NCI-H1417 (cell line): ENCODE measurements at places on chromosomes 12 and 14.

GRCh38 chr12:130491421-130492357 lies 154.0 kb downstream of the PIWIL1 start:
- DNase-seq = no peak

- no peak for DNase-seq
These were observed 28.6 kb downstream of the CDC42BPB start for GRCh38 chr14:103028772-103029171.

GRCh38 chr12:91127751-91128150 lies 16.5 kb upstream of the LUM start:
- DNase-seq = no peak

DNA sequence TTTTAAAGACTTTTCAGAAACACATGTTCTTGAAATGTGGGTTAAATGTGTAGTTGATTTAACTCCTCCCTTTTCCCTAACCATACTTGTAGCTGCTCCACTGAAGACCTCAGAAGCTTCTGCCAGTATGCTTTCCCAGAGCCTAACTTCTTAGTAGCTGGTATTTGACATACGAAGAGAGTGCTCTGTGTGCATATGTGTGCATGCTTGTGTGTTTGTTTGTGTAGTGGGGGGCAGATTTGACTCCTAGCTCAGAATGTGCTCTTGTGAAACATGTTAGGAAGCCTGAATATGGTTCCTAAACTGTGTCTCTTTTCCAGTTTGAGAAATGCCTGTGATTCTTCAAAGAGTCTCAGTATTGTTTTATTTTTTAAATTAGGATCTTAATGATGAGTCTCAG lies 420.4 kb downstream of the PCNX1 start:
- no peak for DNase-seq

GRCh38 chr12:70194076-70194475 lies 49.2 kb upstream of the CNOT2 start:
- no peak for DNase-seq

DNA sequence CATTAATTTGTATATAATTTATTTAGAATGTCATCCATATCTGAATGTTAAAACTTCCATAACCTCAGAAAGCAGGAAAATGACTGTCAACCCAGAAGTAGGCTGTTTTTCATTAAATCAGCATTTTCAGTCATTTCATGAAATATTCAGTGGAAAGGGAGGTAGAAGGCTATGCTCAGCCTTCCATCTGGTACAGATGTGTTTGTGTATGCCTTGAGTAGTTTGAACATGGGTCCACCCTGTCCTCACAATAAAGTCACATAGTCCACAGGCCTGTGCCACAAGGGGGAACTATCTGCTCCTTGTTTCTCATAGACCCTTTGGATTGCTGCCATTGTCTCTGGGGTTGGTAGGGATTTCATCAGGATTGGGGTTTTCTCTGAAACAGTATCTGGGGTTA lies 9.1 kb downstream of the LACRT start:
- no peak for DNase-seq

GRCh38 chr12:25020621-25021243 lies 71.8 kb upstream of the BCAT1 start:
- no peak for DNase-seq

- DNase-seq = no peak
These were observed 810.1 kb upstream of the MGAT4C start for GRCh38 chr12:87066326-87066725.

DNA sequence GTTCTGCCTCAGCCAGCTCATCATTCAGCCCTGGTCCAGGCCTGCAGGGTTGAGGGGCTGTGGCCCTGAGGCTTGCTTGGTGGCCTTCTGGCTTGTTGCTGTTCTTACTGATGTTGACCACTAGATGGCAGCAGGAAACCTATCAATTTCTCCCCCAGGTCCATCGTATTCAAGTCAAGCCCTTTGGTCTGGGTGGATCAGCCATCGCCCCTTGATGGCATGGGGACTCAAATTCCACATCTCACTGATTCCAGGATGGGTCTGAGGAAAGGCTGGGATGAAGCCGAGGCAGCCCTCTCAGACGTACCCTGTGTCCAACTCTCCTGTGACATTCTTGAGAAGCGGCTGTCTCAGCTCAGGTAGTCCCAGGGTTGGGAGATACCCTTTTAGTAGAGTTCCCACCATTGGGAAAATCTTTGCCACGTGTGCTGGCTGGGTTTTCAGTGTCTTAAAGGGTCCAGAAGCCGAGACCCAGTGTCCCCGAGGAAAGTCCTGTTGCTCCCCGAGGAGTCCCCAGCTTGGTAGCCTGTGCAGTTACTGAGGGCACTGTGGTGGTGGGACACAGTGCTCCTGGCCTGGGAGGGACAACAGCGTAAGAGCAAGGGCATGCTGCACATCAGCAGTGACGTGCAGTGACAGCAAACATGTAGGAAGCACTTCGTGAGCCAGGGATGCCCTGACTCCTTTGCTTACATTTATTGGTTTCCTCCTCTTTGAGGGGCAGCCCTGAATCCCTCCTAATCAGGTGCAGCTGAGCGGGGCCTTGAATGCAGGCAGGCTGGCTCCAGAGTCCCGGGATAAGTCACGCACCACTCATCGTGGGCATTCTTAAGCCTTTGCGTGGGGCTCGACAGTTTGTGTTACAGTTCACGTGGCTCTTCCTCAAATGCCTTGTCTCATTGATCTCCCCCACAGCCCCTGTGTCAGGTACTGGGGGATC lies 58.6 kb downstream of the TSPAN9 start:
- DNase-seq = peak; percentile 70

DNA sequence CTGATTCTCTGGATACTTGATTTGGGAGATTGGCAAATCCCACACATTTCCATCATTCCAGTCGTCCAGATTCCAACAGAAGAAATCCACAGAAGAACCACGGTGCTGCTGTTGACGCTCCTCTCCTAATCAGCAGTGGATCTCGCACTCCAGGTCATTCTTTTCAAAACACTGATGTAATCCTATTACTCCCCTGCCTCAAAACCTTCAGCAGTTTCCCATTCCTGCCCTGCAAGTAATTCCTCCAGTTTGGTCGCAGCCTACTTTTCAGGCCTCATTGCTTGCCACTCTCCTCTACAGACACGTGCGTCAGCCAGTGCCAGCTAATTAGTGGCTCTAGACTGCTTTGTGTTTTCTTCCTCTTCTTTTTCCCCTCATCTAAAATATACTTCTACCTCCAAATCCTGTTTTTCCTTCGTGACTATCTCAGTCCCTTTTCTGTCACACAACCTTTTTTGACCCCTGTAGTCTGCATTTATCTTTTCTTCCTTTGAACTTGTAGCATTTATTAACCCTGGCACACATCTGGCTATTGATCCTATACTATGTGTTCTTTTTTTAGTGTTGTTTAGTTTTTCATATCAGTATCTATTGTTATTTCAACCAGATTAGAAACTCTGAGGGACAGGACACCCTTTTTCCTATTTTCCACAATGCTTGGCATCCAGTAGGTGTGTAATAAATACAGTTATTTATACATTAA lies 36.8 kb downstream of the PRORP start:
- no peak for DNase-seq

GRCh38 chr12:6367065-6367968 lies 8.0 kb downstream of the SCNN1A start:
- DNase-seq = no peak

DNA sequence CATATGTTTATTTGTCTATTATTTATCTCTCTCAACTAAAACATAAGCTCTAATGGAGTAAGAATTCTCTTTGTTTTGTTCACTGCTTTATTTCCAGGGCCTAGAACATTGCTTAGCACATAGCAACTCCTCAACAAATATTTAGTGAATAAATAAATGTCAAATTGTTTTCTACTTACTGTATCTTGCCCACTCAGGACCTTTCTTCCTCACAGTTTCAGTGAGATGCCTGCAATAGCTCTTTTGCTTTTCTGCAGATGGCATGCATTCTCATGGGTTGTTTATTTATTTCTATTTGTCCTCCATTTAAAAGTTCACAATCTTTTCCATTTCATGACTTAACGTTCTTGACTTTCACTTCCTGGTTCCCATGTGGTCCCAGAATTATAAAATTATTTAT lies 94.9 kb upstream of the TTC7B start:
- DNase-seq = no peak

GRCh38 chr14:34180434-34180833 lies 229.6 kb upstream of the EGLN3 start:
- DNase-seq = no peak

- DNase-seq = no peak
These were observed 7.7 kb downstream of the VRK1 start for GRCh38 chr14:96804895-96805294.

- DNase-seq = no peak
These were observed 648 bp downstream of the CHD4 start for GRCh38 chr12:6606331-6607131.

- no peak for DNase-seq
These were observed 80.2 kb upstream of the SLC38A2 start for GRCh38 chr12:46452776-46453175.

DNA sequence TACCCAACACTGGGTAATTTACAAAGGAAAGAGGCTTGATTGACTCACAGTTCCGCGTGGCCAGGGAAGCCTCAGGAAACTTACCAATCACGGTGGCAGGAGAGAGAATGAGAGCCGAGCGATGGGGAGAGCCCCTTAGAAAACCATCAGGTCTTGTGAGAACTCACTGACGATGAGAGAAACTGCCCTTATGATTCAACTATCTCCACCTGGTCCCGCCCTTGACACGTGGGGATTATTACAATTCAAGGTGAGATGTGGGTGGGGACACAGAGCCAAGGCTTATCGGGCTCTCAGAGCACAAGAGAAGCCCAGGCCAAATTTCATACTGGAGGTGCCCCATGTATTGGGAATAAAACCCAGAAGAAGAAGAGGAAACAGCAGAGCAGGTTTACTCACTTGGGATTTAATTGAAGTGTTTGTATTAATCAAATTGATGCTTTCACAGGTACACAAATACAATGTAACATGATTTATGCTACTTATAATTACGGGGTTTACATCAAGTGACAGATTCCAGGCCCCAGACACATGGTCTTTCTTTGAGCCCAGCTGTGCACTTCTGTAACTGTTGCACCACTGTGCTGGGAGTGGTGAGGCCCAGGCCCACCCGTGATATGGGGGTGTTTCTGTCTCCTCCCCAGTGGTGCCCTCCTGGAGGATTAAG lies 8.2 kb upstream of the CCDC85C start:
- DNase-seq = peak; percentile 96
